ENCODE measurements at places on chromosomes 5 and 9.

- DNase-seq = no peak
Observed at GRCh38 chr9:3478549-3478953, 47.2 kb downstream of the RFX3 start.

GRCh38 chr9:36035006-36035405 lies 1.7 kb upstream of the RECK start:
- no peak for DNase-seq

DNA sequence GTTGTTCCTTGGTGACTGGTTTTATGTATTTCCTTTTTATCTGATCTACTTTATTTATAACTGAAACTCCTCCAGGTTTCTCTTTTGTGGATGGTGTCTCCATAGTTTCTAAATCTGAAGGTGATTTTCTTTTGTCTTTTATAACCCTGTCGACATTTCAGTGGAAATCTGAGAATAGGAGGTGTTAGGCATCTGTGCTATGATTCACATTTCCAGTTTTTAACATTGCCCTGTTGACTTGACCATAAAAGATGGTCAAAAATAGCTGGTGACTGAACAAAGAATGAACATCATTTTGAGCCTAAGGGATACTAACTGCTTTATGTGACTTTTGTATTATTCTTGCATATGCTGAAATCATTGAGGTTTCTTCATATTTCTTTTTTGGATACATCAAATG lies 190.5 kb downstream of the PCSK1 start:
- no peak for DNase-seq

- DNase-seq = no peak
Observed at GRCh38 chr5:129718471-129719090, 29.3 kb upstream of the MINAR2 start.

DNA sequence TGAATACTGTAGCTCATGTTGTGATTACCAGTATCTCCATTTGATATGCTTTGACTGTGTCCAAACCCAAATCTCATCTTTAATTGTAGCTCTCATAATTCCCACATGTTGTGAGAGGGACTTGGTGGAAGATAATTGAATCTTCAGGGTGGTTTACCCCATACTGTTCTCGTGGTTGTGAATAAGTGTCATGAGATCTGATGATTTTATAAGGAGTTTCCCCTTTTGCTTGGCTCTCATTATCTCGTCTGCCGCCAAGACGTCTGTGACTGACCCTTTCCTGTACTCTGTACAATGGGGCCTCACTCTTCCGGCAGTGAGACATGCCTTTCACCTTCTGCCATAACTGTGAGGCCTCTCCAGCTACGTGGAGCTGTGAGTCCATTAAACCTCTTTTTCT lies 59.3 kb downstream of the TRIO start:
- DNase-seq = no peak

GRCh38 chr5:138686668-138687067 lies 66.6 kb upstream of the CTNNA1 start:
- no peak for DNase-seq

- DNase-seq = no peak
Observed at GRCh38 chr9:109517901-109518377, 19.8 kb upstream of the PTPN3 start.
